ENCODE measurements at places on chromosomes 16 and 17.
A peak's percentile ranks its signal among the peaks of the same experiment; 100 is the strongest.

- no peak for DNase-seq
These were observed 1.6 kb upstream of the GAS7 start for GRCh38 chr17:10200016-10200415.

- DNase-seq: no peak
These were observed 186.8 kb downstream of the COPRS start for GRCh38 chr17:31672161-31672819.

DNA sequence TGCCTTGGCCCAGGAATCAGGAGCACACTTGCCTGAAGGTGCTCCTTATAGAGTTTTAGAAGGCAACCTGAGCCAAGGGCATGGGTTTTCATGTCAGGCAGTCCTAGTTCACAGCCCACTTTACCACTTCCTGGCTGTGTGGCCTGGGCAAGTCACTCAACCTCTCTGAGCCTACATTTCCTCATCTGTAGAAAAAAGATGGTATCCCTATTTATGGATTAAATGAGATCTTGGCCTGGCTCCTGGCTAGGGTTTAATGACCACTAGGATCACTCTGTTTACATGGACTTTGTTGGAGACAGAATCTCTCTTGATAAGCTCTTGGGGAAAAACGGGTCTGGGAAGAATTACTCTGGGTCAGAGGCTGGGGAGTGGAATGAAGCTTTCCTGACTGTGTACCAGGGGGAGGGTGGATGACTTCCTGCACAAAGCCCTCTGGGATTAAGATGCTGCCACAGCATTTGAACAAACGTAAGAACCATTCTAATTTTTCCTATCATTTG is 2.3 kb downstream of the MT2A start:
- no peak for DNase-seq

DNA sequence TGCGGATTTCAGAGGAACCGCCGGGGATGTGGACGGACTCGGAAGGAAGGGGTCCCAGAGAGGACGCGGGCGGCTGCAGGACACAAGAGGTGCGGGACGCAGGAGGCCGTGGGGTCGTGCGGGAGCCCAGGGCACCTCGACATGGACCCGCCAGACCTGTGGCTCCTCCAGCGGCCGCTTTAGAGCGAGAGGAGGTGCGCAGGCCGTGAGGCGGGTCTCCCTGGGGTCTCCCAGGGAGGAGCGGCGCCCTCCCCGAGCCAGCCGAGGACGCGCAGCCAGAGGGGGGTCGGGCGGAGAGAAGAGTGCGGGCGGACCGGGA is 6.8 kb upstream of the FLYWCH1 start:
- no peak for DNase-seq

GRCh38 chr17:68592009-68592408 is 9.2 kb downstream of the FAM20A start:
- no peak for DNase-seq

DNA sequence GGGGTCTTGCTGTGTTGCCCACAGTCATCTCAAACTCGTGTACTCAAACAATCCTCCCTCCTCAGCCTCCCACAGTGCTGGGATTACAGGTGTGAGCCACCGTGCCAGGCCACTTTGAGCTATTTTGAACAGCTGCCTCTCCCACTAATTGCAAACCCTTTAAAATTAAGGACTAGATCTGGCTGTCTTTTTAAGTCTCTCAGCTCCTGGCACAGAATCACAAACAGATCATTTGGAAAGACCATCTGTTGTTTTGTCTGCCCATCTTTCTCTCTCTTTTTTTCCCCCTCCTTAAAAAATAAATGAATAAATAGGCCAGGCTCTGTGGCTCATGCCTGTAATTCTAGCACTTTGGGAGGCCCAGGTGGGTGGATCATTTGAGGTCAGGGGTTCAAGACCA is 10.9 kb upstream of the STAT3 start:
- peak; percentile 61 for DNase-seq

GRCh38 chr17:57422574-57423164 is 166.3 kb downstream of the MSI2 start:
- no peak for DNase-seq

DNA sequence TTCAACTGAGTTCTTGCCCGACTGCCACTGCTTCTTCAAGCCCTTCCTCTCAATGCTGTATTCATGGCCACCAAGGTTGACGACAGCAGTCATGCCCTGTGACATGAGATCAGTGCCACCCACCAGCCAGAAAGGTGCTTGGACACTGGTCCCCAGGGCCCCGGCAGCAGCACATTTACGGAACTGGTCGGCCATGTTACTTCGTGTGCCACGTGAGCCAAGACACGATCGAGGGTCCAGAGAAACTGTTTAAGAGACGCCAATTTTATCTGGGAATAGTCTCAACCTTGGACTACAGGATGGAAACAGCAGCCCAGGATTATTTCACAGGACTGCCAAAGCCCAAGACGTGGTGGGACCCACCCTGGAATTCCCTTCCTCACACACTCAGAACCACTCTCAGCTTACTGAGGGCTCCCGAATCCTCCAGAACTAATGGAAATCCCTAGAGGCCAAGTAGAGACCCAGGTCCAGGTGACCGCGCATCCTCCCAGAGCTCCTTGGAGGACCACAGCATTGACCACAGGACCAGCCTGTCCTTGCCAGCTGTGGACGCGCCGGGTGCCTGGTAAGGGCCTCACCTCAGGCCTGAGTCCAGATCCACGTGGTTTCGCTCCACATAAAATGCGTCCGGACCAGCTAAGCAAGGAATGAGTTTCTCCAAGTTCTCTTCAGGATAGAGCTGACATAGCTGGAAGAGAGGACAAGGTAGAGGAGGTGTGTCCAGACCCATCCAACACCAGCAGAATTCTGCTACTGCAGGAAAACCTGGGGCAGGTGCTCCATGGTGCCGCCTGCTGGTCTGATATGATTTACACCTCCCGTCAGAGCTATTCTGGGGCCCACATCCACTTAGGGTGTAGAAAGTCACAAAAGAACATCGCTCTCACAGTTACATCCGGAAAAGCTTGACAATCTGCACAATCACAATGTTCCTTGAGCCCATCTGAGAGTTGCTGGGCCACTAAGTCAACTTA is 28.2 kb downstream of the MAP1LC3B start:
- no peak for DNase-seq

DNA sequence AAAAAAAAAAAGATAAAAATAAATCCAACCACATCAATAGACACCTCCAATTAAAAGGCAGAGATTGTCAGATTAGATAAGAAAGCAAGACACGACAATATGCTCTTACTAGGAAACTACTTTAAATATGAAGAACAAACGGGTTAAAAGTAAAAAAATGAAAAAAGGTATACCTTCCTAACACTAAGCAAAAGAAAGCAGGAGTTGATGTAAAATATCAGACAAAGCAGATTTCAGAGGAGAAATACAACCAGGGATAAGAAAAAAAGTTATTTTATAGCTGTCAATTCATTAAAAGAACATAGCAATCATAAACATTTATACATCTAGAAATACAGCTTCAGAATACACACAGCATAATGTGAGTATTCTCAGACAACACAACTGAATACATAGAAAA is 49.7 kb upstream of the CCDC182 start:
- DNase-seq: no peak

GRCh38 chr17:66730461-66730923 is 104.4 kb upstream of the CACNG5 start:
- no peak for DNase-seq

- no peak for DNase-seq
These were observed 100.1 kb upstream of the GRIN2A start for GRCh38 chr16:10282367-10282766.

DNA sequence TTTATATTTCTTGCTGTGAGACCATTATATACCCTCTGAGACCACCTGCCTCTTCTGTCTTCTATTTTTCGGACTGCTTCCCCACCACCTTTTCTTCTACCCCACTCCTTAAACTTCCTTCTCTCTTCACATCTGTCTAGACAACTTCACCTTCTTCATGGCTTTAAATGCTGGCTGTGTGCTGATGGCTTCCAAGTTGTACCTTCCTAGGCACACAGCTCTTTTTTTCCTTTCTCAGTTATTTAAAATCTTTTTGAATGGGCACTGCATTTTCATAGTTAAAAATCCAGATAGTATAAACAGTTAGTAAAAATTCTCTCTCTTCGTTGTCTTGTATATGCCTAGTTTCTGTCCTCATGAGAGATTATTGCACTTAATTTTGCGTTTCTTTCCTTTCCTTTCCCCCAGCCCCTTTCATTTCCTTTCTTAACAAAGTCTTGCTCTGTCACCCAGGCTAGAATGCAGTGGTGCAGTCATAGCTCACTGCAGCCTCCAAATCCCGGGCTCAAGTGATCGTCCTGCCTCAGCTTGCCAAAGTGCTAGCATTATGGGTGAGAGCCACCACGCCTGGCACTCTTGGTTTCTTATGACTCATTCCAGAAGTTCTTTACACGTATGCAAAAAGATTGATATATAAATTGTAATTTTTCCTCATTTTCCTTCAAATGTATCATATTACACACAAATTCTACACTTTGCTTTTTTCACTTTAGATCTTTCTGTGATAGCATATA is 114.3 kb downstream of the NPIPB5 start:
- no peak for DNase-seq

- DNase-seq: no peak
These were observed 19.1 kb upstream of the NCBP3 start for GRCh38 chr17:3865176-3865575.

- no peak for DNase-seq
These were observed 14.2 kb upstream of the PEMT start for GRCh38 chr17:17605729-17606088.

GRCh38 chr17:81090361-81091136 is 55.6 kb downstream of the BAIAP2 start:
- DNase-seq: no peak

DNA sequence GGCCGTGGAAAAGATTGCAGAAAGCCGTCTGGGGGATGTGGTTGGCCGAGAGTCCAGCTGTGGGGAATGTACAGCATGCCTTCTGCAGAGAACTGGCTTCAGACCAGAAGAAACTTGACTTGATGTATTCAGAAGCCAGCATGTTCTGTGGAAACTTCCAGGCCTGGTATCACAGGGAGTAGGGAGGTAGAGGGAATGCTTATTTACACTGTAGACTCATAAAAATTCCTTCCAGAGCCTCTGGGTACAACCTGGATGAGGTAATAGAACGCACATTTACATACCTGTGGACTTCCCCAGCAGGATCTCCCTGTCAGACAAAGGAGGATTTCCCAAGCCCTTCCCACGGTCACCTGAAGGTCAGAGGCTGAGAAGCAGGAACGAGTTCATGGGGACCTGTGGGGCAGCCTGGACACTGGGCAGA is 11.8 kb upstream of the GAS7 start:
- no peak for DNase-seq

GRCh38 chr16:61024180-61024900 is 1011.9 kb downstream of the CDH8 start:
- DNase-seq: no peak

GRCh38 chr17:74024871-74025531 is 178.5 kb upstream of the RPL38 start:
- no peak for DNase-seq

DNA sequence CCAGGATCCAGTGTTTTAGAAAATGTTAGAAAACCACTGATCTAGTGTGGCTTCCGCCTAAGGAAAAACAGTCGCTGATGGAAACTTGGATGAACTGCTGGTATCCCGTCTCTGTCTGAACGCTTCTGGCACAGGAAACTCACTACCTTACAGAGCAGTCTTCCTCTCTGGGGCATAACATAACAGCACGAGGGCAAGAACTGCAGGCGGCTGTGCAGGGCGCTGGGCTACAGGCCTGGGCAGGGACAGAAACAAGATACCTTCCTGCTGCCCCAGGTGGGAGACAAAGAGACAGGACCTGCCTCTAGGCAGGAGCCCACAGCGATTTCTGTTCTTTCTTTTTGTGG is 10.5 kb downstream of the MXRA7 start:
- no peak for DNase-seq

GRCh38 chr17:29930409-29931010 is 482 bp upstream of the SSH2 start:
- peak; percentile 83 for DNase-seq

DNA sequence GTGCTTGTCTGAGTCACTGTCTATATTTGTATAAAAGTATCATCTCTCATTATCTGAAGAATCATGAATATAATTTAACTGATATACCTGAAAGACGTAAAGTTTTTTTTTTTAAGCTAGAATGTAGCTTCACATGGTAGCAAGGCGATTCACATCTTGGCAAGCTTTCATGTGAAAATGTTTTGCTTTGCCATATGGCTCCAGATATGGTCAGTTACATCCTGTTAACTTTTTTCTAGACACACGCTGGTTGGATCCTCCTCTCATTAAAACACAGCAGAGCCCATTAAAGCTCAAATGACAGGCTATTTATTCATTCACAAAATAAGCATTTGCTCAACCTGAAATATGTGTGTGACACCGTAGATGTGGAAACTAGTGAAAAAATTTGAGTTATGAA is 412.8 kb downstream of the KIF2B start:
- no peak for DNase-seq

DNA sequence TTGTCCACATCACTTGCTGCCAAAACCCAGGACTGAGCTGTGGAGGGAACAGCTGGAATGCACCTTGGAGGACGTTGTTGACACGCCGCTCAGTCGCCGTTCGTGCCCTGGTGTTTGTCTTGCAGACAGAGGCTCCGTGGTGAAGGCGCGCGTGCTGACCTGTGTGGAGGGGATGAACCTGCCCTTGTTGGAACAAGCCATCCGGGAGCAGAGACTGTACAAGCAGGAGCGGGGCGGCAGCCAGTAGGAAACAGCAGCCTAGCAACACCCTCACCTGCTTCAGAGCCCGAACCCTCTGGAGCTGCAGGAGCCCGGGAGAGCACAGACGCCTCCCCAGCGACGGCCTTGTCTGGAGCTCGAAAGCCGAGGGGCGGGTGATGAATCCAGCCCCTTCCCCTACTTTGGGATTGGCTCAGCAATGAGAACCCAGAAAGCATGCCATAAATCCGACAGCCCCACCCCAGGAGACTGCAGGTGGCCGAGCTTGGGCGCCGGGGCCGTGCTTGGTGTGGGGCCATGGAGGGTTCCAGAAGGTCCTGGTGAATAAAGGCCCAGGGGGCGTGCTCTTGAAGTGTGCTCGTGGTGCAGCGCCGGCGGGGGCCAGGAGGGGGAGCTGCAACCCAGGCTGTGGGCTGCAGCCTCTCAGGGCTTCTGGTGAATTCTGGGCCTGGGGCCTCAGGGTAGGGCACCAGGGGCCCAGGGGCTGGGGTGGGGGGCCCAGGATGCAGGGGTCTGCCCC is 470 bp upstream of the CDK3 start:
- DNase-seq: peak; percentile 20

DNA sequence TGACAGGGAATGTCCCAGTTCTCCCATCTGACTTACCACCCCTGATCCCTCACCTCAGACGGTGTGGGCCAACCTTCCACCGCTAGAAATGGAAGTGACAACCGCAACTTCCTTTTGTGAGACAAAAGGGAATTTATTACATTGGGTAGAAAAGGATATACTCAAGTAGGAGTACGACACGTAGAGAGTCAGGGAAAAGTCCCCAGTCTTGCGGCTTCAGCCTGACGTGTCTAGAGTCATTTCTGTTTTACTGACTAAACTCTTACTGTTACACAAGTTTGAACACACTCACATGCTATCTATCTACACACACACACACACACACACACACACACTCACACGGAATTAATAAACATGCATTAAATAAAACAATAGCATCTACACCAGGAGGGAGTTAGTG is 178.9 kb downstream of the COPRS start:
- DNase-seq: no peak

GRCh38 chr17:4771519-4772234 is at the start of gene TM4SF5:
Gene TM4SF5 (plus strand): TSS chr17:4771886. CDS start chr17:4771923, 37 bp downstream.
- peak; percentile 48 for DNase-seq
